ENCODE measurements at places on chromosomes 13 and 19.

- peak; percentile 81 for DNase-seq
Observed at GRCh38 chr19:55640043-55640576, 692 bp upstream of the ZNF580 start.

DNA sequence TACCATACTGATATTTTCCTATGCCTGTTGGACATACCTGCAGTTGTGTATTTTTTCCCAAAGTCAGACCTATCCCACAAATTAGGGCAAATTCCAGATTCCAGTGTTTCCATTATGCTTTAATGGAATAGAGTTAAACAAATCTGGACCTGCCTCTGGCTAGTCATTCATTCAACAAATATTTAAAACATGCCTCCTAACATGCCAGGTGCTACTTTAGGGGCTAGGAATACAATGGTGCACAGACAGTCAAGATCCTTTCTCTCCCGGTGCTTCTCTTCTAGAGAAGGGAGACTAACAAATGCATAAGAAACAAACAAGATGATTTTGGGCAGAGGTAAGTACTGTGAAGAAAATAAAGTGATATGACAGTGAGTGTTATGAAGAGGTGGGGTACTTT is 7.5 kb upstream of the WDFY2 start:
- no peak for DNase-seq

GRCh38 chr13:112210371-112210770 is 143.4 kb downstream of the SOX1 start:
- no peak for DNase-seq

DNA sequence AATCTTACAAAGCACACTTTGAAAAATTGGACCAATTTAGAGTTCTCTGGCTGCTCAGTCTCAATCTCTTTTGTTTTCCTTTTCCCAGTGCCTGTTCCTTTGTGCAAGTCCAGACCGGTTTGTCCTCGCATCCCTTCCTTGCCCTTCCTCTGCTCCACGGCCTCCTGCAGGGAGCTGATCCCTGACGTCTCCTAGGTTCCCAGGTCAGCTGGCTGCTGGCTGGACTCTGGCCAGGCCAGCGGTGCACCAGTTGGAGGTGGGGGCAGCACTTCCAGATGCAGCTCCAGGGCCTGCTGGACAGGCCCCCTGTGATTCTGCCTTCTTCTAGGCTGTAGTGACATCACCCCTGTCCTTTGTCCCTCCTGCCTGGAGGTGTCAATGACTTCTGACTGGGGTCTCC is 44.0 kb upstream of the KPNA3 start:
- DNase-seq = no peak

- no peak for DNase-seq
Observed at GRCh38 chr19:3725640-3726310, 17.6 kb downstream of the TJP3 start.

DNA sequence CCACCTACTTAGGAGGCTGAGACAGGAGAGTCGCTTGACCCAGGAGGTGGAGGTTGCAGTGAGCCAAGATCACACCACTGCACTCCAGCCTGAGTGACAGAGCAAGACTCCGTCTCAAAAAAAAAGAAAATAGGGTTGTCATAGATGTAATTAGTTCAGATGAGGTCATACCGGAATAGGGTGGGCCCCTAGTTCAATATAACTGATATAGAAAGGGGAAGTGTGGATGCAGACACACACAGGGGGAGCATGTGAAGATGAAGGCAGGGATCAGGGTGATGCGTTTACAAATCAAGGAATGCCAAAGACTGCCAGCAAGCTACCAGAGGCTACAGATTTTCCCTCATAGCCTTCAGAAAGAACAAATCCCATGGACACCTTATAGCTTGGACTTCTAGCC is 24.3 kb upstream of the EEF1AKMT1 start:
- DNase-seq = no peak

DNA sequence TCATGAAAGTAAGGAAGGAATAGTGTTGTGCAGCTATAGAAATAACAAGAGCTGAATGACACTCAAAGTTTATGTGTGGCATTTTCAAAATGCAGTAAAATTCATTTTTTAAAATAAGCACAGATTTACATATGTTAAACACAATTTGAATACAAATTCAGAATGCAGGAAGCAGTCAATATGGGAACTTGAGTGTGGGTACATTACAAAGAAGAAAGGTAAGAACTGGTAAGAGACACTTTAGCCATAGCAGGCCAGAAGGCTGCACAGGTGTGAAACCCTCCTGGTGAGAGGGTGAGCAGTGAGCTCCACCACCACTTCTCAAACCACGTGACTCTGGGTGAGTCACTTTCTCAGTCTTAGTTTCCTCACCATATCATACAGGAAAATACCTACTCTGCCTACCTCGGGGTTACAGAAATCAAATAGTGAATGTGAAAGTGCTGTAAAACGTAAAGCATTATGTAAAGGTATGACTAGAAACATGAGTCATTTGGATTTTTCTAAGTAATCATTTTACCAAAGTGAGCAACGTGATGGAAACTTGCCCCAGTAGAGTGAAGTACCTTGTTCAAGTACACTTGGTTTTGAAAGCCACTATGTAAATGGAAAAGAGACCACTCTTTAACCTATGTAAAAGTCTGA is 40.5 kb downstream of the USP12 start:
- no peak for DNase-seq

DNA sequence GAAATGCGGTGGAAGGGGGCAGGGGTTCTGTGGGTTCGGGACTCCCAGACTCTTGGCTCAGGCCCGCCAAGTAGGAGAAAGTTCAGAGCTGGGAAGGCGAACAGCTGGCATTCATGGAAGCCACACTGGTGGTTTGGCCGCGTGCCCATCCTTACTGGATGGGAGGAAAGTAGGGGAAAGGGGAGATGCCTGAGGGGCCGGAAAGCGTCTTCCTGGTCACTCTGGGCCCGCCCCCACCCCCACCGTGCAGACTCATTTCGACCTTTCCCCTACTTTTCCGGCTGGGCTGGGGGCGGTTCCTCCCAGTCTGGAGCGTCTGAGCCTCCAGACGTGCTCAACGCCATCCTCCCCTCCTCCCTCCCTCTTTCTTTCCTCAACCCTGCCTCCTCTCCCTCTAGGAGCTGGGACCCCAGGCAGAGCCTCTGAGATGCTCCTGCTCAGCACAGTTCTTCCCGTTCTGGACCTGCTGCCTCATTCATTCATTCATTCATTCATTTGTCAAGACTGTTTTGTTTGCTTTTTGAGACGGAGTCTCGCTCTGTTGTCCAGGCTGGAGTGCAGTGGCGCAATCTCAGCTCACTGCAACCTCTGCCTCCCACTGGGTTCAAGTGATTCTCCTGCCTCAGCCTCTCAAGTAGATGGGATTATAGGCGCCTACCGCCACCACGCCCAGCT is 3.5 kb downstream of the ANGPTL4 start:
- peak; percentile 88 for DNase-seq

- no peak for DNase-seq
Observed at GRCh38 chr19:54449701-54450069, 686 bp downstream of the LENG8 start.

GRCh38 chr13:59891053-59891452 is 272.7 kb downstream of the DIAPH3 start:
- DNase-seq = no peak

DNA sequence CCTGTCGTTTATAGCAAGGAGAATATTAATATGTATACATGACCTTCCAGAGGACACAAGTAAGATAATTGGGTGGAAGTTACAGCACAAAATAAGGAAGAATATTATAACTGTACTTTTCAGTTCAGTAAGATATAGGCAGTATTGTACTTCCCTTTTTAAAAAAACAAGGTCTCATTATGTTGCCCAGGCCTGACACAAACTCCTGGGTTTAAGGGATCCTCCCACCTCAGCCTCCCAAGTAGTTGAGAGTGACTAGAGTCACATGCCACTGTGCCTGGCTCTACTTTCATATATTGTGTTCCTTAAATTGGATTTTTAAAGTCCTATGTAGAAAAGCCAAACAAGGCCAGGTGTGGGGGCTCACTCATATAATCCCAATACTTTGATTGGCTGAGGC is 19.5 kb upstream of the MAB21L1 start:
- no peak for DNase-seq

GRCh38 chr13:113879017-113879416 is 15.1 kb upstream of the GAS6 start:
- no peak for DNase-seq

DNA sequence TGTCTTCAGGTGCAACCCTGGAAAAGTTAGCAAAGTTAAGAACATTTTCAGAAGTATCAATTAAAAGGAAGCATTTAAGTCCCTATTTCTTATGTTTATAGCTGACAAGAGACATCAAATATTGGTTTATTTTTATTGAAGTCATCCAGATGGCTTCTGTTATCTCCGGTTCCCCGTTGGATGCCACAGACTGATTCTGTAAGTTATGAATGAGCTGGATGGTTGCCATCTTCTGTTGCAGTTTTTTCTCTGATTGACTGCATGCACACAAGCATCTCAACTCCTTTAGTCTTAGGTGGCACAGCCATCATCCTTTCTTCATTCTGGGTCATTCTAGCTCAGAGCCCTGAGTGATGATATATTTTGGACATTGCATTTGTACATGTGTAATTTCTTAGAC is 10.6 kb upstream of the OXGR1 start:
- DNase-seq = no peak

GRCh38 chr13:105513448-105513847 is 1022.0 kb downstream of the EFNB2 start:
- DNase-seq = no peak

DNA sequence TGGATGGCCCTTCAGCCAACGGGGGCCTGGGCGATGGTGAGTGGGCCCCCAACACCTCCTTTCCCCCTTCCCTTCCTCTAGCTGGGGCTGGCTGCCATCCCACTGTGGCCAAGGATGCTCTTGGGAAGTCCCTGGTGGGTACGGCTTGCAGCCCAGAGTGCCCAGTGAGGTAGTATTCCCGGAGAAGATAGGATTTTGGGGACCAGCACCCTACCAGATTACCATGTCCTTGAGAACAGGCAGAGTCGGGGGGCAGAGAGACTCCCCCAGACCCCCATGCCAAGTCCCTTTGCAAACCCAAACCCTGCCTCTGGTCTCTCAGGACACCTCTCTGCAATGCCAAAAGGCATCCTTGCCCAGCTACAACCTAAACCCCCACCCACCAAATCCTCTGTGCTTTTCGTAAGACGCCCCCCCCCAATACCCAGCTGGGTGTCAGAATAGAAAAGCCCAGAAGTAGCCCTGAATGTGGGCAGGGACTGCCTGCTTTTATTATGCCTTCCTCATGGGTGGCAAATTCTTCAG is 1.7 kb downstream of the HIF3A start:
- no peak for DNase-seq

GRCh38 chr13:35016362-35017112 is 74.5 kb downstream of the NBEA start:
- DNase-seq = no peak

DNA sequence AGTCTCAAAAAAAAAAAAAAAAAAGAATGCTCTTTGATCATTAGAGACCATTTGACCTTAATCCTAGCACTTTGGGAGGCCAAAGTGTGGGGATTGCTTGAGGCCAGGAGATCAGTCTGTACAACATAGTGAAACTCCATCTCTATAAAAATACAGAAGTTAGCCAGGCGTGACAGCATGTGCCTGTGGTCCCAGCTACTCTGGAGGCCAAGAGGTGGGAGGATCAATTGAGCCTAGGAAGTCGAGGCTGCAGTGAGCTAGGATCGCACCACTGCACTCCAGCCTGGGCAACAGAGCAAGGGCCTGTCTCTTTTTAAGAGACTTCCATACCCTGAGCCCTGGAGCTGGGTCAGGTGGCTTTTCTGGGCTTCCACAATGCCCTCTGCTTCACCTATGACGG is 11.5 kb upstream of the COLGALT1 start:
- no peak for DNase-seq

DNA sequence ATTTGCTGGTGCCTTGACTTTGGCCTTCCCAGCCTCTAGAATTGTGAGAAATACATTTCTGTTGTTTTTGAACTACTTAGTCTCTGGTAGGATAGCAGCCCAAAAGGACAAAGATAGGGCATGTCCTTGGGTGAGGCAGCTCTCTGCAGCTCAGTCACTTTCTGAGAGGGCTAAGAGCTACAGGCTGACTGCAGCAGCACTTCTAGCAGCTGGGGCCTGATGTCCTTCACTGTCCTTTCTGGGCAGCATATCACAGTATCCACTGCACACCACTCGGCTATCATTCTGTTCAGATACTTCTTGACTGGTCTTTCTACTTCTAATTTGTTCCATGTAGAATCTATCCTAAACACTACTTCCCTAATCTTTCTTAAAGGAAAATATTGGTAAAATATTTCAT is 68.5 kb upstream of the CLDN10 start:
- no peak for DNase-seq

DNA sequence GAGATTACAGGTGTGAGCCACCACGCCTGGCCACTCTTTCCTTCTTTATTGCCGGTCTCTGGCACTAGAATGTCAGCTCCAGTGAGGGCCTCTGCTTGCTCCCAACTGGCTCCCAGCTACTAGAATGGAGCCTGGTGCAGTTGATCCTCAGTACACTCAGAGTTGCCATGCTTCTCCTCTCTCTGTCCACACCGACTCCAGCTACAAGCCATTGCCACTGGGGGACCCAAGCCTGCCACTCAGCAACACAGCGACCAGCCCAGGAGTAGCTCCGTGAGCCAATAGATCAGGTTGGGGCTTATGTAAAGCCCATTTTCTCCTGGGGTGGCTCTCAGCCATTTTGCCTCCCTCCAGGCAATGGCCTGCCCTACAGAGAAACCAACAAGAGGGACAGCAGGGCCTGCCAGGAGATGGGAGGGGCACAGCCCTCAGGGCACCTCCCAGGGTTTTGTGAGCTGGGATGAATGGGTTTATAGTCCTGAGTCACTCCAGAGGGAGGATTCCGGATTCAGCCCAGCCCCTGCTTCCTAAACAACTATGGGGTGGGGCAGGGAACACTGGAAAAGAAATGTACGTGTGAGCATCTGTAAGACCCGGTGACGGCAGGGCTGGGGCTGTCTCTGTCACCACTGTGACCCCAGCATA is 36.5 kb downstream of the OPA3 start:
- no peak for DNase-seq

DNA sequence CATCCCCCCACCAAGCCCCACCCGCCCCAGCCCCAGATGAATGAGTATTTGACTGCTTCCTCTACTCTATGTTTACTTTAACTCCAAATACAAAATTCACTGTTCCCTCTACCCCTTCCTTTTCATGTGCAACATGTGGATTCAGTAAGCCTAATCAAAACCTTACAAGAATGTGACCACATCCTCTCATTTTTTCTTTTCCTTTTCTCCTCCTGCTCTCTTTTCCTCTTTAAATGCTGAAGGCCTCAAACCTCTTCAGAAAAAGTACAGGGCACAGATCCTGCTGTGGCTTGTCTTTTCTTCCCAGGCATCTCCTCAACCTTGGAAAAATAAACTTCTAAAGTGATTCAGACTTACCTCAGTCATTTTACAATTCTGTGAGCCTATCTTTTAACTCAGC is 119.0 kb downstream of the MYCBP2 start:
- DNase-seq = no peak

DNA sequence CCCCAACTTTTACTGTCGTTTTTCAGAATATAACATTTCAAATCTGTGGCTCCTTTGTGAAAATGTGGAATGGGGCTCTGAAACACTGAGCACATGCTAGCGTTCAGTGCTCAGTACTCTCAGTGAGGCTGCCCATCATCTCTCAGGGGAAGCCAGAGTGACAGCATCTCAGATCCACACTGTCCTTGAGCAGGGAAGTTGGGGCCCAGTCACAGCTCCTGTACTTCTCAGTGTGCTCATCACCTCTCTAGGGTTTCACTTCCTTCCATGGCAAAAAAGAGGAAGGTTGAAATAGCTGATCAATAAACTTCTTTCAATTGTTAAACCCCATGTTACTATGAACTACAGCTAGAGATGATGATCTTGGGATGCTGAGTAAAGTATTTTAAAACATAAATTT is 565.9 kb upstream of the SPRY2 start:
- no peak for DNase-seq
